ENCODE measurements at places on chromosomes 7 and 10. TPM values are rescaled to one million over a fixed set of nuclear protein-coding genes. Genes with fewer than 3 reads are reported as not detected.

DNA sequence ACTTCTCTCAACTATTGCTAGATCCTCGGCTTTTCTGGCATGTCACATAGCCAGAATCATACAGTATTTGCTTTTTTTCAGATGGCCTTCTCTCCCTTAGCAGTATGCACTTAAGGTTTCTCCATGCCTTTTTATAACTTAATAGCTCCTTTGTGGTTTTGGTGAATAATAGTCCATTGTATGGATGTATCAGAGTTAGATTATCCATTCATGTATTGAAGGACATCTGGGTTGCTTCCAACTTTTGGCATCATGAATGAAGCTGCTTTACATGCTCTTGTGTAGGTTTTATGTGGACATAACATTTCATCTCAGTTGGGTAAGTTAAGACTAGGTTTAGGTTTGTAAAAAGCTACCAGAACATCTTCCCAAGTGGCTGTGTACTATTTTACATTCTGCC is 4.6 kb downstream of the ATP5F1C start:
- no peak for DNase-seq
- no peaks in the 10 kb centered on the region for H3K27me3 ChIP-seq
- H3K36me3 ChIP-seq = peaks cover 8% of the 10 kb centered on the region
- no peak overlapping the region for H3K4me3 ChIP-seq
- H3K4me1 ChIP-seq = peaks cover 38% of the 10 kb centered on the region

DNA sequence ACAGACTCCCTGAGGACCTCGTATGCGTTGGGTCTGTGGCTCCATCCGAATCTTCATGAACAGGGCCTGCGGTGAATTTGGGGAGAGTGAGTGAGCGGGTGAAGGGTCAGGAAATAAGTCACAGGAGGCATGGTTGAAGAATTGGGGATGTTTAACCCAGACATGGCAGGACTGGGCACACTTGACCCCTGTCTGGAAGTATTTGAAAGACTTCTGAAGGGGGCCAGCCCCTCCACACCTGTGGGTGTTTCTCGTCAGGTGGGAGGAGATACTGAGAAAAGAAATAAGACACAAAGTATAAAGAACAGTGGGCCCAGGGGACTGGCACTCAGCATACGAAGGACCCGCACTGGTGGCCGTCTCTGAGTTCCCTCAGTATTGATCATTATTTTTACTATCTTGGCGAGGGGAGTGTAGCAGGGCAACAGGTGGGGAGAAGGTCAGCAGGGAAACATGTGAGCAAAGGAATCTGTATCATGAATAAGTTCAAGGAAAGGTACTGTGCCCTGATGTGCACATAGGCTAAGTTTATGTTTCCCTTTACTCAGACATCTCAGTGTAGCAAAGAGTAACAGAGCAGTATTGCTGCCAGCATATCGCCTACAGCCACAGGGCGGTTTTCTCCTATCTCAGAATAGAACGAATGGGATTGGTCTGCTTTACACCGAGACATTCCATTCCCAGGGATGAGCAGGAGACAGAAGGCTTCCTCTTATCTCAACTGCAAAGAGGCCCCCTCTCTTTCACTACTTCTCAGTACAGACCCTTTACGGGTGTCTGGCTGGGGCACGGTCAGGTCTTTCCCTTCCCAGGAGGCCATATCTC is 38.2 kb upstream of the PFKFB3 start:
- no peak for DNase-seq
- peak overlapping the region; percentile 67 for H3K4me3 ChIP-seq
- H3K36me3 ChIP-seq = peaks cover 5% of the 10 kb centered on the region
- H3K4me1 ChIP-seq = peaks cover 18% of the 10 kb centered on the region
- H3K27me3 ChIP-seq = no peaks in the 10 kb centered on the region

GRCh38 chr7:41702635-41703371 is at the start of gene INHBA:
Gene INHBA (minus strand): TSS chr7:41703090. CDS start chr7:41700374, 2,716 bp downstream.
- peaks cover 41% of the 10 kb centered on the region for H3K4me1 ChIP-seq
- H3K27me3 ChIP-seq = peaks cover 4% of the 10 kb centered on the region
- no peaks in the 10 kb centered on the region for H3K36me3 ChIP-seq
- H3K4me3 ChIP-seq = no peak within 1 kb of the TSS
- no peak for DNase-seq

DNA sequence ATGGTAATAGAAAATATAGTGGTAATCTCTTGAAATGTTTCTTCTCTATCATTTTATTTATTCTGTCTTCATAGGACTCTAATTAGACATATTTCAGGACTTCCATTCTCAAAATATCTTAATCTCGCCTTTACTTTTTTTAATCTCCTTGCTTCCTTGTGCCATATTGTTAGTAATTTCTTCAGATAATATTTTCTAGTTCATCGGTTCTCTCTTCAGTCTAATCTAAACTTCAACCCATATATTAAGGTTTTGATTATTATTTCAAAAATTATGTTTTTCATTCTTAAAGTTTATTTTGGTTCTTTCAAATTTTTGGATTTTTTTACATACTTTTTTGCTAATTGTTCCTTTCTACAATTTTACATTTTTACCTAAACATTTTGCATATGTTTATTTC is 237.9 kb upstream of the DGKB start:
- H3K4me3 ChIP-seq = no peak overlapping the region
- H3K4me1 ChIP-seq = no peaks in the 10 kb centered on the region
- H3K27ac ChIP-seq = no peak overlapping the region
- H3K27me3 ChIP-seq = no peaks in the 10 kb centered on the region
- DNase-seq = no peak

The MSANTD7 gene
- 13.8 TPM for total RNA-seq
